Activated naive CD4-positive, alpha-beta T cell (primary cell): ENCODE measurements at places on chromosomes 6 and 20.

GRCh38 chr6:170018422-170018935 lies 267.1 kb downstream of the ERMARD start:
- no peak for DNase-seq

GRCh38 chr6:73942592-73943186 lies 246.7 kb downstream of the CD109 start:
- no peak for DNase-seq

DNA sequence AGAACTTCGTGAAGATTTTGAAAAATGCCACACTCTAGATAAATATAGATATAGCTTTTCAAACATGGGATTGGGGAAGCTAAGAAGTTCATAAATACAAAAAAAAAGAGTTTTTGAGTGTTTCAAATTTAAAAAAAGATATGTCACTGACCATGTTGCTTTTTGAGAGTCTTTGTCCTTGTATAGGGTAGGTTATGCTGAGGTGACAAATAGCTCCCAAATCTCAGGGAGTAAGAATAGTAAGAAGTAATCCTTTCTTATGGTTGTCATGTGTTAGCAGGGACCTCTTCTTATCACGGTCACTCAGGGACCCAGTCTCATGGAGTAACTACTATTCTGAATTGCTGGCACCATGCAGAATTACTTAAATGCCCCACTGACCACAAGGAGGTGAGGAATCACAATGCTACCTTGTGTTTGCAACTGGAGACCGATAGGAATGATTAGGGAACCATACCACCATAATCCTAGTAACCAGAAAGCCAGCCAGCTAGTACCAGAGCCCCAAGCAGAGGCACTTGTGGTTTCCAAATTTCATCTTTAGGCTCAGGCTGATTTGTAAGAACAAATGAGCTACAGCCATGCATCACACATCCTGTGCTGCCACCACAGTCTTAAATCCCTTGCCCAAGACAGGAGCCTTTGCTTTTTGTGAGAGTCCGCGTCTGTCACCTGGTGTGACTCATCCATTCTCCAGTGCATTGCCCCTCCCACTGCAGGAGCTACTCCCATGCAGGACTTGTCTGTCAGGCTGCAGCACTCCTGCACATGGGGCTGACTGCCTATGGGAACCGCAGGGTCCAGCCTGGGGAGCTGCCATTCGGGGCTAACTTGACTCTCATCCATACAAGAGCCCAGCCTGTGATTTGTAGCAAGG lies 42.4 kb upstream of the ADGRF4 start:
- DNase-seq = no peak

DNA sequence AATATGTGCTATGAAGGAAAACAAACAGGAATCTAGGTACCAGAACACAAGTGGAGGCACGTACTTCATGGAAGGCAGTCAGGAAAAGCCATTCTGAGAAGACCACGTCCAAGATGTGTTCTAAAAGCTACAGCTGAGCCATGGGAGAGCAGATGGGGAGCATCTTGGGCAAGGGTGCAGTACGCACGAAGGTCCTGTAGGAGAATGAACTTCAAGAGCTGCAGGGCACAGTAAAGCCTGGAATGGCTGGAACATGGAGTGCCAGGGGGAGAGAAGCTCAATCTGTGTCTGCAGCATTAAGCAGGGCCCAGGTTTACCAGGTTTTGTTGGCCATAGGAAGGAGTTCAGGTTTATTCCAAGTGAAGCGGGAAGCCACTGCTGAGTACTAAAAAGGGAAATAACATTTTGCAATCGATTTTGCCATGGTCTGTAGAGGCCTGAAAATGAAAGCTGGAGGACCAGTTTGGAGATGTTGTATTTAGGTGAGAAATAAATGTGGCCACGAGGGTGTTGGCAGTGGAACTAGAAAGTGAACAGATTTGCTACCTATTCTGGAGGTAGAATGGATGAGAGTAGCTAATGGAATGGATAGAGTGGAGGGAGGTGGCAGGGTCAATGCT lies 29.9 kb downstream of the ADTRP start:
- no peak for DNase-seq

- no peak for DNase-seq
Measured at GRCh38 chr20:4962241-4962855, 39.0 kb downstream of the SLC23A2 start.
